Activated CD8-positive, alpha-beta memory T cell treated with anti-CD3 and anti-CD28 coated beads for 4 hours (primary cell): ENCODE measurements at places on chromosomes 5 and 9.

DNA sequence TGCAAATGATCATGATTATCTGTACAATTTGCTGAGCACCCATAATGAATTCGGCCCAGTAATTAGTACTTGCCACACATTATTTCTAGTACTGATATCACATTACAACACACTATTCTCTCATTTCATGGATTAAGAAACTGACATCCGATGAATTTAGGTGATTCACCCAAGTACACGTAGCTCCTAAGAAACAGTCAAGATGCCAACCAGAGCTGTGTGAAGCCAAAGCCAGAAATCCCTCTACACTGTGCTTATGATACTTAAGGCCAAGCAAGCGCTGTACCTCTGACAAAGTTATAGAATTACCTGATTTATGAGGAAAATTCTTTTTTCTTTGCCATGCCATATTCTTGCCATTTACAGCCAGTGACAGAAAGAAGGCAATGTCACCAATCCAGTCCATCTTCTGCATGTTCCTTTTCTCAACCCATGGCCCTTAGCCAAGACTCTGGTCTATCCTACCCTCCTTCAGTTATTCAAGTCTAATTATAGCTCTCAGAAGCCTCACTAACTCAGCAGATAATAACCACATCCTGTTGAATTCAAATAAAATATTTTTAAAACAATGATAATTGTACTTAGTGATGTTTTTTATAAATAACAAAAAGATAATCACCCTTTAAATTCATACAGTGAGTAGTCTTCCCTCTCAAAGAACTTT is 74.3 kb upstream of the PTGER4 start:
- DNase-seq, result no peak

DNA sequence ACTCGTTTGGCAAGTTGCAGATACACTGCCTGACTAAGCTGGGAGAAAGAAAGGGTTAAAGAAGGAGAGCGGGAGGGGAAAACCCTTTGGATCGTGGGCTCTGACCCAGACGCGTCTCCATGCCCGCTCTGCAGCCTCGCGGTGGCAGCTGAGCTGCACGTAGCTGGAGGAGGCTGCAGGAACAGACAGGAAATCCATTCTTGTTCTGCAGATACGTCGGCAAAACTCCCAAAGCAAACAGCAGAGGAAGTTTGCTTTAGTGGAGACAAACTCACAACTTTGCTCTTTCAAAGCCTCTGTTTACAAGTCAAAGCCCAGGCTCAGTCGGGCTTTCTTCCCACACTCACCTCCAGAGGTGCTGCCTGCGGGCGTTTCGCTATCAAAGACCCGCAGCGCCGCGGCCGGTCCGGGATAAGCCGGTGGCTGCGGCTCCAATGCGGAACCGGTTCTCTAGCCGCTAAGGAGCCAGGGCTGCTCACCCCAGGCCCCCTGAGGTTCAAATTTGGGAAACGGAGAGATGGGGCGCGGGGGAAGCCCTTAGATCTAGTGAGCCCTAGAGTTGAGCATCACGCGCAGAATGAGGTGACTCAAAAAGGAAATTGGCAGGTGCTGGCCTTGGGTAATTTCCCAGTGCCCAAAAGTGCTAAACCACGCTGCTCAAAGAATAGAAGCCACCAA is 60.7 kb downstream of the MAT2B start:
- DNase-seq, result no peak

DNA sequence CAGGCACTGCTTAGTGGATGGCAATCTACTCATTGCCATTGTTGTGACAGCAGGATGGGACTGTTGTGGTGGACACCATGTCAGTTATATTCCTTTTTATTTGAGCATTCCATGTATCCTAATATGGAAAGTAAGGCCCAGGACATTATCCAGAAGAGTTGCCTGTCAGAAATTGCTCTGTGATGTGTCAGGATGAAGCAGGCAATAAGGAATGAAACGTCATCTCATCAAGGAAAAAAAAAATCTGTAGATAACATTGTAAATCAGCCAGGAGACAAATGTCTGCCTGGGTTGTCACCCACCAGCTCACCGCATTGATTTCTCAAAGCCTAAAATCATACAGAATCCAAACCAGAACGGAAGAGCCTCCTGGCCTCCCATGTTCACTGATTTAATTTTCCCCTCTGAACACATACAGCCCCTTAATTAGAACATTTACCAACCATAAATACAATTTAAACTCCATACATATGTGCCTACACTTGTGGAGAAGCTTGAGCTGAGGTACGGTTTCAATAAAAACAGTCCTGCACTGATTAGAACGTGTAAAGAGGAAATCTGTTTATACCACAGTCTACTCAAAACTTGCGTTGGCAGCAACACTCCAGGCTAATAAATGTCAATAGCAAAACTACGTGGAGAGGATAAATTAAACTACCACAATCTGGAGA is 73.9 kb downstream of the FOXD1 start:
- DNase-seq, result no peak

- no peak for DNase-seq
Observed at GRCh38 chr5:132017738-132018625, 6.5 kb upstream of the ACSL6 start.

GRCh38 chr9:114662081-114662989 is 4.7 kb upstream of the TEX53 start:
- DNase-seq, result peak; percentile 31
